ENCODE measurements at places on chromosomes 1 and 21. TPM values are rescaled to one million over a fixed set of nuclear protein-coding genes. Genes with fewer than 3 reads are reported as not detected.

The MXRA8 gene
- 39.0 TPM for total RNA-seq

- no peaks in the 10 kb centered on the region for H3K36me3 ChIP-seq
- no peaks in the 10 kb centered on the region for H3K27me3 ChIP-seq
Observed at GRCh38 chr1:236334893-236335545, 53.3 kb upstream of the ERO1B start.

- no peak for DNase-seq
- H3K27me3 ChIP-seq, result no peaks in the 10 kb centered on the region
- H3K4me3 ChIP-seq, result no peak overlapping the region
- H3K36me3 ChIP-seq, result no peaks in the 10 kb centered on the region
Observed at GRCh38 chr1:30403726-30404125, 319.7 kb downstream of the MATN1 start.

The BARHL2 gene
- 1.9 TPM for total RNA-seq

The WLS gene
- total RNA-seq, result 74.5 TPM

- no peaks in the 10 kb centered on the region for H3K36me3 ChIP-seq
- H3K27me3 ChIP-seq, result no peaks in the 10 kb centered on the region
- H3K27ac ChIP-seq, result no peak overlapping the region
- DNase-seq, result no peak
Observed at GRCh38 chr1:68918563-68918962, 421.7 kb upstream of the DEPDC1 start.

GRCh38 chr1:182869241-182869666 lies 30.1 kb downstream of the DHX9 start:
- H3K36me3 ChIP-seq, result peaks cover 8% of the 10 kb centered on the region
- H3K27me3 ChIP-seq, result no peaks in the 10 kb centered on the region
- no peak overlapping the region for H3K27ac ChIP-seq
- H3K4me1 ChIP-seq, result no peaks in the 10 kb centered on the region

The CFHR1 gene
- not detected for total RNA-seq

The OR2L13 gene
- not detected for total RNA-seq

DNA sequence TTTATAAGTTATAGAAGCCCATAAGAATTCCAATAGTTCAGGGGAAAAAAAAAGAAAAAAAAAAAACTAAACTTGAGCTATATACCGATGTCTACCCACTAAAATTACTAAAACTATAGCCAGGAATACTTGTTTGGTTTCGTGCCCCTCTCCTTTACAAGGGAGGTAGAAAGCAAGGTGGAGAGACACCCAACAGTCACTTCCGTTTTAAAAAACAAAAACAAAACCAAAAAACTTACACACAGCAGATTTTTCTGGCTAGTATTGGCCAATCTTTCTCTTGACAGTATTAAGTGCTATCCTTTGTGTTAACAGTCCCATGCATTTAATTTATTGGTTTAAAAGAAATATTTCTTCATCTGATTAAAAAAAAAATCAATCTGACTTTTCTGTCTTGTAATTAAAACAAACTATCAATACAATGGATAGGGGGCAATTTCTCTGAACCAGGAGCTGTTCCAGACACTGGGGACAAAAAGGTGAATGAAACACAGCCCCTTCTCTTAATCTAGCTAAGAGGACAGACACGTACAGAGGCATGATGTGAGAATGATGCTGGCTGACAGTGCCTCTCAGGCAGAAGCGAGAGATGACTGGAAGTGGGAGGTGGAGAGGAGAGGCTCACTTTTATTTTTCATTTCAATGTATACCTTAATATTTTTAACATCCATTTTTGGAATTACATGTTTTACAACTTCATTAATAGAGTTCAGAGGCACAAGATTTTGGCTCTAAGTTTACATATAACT lies 214.8 kb downstream of the RERE start:
- no peaks in the 10 kb centered on the region for H3K27me3 ChIP-seq
- H3K36me3 ChIP-seq, result no peaks in the 10 kb centered on the region
- no peaks in the 10 kb centered on the region for H3K4me1 ChIP-seq
- no peak overlapping the region for H3K4me3 ChIP-seq
- H3K27ac ChIP-seq, result no peak overlapping the region

GRCh38 chr1:159756397-159756796 lies 24.4 kb upstream of the DUSP23 start:
- H3K27ac ChIP-seq, result no peak overlapping the region
- no peak for DNase-seq
- H3K4me3 ChIP-seq, result no peak overlapping the region
- no peaks in the 10 kb centered on the region for H3K36me3 ChIP-seq
- no peaks in the 10 kb centered on the region for H3K27me3 ChIP-seq

DNA sequence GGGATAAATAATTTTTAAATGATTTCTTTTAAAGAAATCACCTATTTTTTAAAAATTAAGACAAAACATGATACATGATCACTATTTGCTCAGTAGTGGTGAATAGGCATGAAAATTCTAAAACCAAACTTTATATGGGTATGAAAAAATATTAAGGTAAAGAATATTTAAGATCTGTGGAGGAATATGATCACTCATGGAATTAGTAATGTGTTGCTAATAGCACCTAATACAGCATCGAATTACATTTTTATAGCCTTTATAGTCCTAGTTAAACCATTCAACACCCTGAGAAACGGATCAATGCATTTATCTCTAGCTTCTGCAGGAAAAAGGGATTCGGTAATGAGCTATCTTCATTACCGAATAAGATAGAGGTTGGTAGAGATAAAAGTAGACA lies 373.9 kb downstream of the LRRIQ3 start:
- no peak overlapping the region for H3K27ac ChIP-seq
- H3K36me3 ChIP-seq, result no peaks in the 10 kb centered on the region
- no peaks in the 10 kb centered on the region for H3K27me3 ChIP-seq
- H3K4me3 ChIP-seq, result no peak overlapping the region
- no peak for DNase-seq
- no peaks in the 10 kb centered on the region for H3K4me1 ChIP-seq

The PDZK1 gene
- total RNA-seq, result 0.55 TPM

- H3K4me3 ChIP-seq, result peak within 1 kb of the TSS; percentile 65
- no peaks in the 10 kb centered on the region for H3K36me3 ChIP-seq
- H3K27ac ChIP-seq, result peak within 1 kb of the TSS; percentile 96
- DNase-seq, result peak; percentile 80
Observed at GRCh38 chr1:1435106-1435903, at the start of gene VWA1. TSS of gene VWA1 (plus strand) at chr1:1435690. CDS start at chr1:1435749, 59 bp downstream.

DNA sequence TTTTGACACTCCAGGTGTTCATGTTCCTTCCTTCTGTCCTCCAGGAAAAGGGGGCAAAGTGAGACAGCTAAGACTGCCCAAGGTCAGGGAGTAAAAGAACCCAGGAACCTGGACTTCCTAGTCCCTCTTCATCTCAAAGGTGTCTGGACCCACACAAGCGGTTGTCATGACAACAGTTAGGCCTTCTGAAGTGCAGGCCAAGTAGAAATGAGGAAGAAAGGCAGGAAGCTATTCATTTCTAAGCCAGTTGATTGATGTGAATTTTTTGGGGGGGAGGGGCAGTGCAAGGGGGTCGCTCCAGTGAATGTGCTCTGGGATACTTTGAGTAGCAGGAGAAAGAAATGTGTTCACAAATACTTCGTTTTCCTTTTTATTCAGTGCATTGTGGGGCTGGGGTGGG lies 114.3 kb downstream of the NAV1 start:
- DNase-seq, result no peak
- peaks cover 7% of the 10 kb centered on the region for H3K4me1 ChIP-seq
- no peak overlapping the region for H3K27ac ChIP-seq
- H3K27me3 ChIP-seq, result no peaks in the 10 kb centered on the region
- no peak overlapping the region for H3K4me3 ChIP-seq

DNA sequence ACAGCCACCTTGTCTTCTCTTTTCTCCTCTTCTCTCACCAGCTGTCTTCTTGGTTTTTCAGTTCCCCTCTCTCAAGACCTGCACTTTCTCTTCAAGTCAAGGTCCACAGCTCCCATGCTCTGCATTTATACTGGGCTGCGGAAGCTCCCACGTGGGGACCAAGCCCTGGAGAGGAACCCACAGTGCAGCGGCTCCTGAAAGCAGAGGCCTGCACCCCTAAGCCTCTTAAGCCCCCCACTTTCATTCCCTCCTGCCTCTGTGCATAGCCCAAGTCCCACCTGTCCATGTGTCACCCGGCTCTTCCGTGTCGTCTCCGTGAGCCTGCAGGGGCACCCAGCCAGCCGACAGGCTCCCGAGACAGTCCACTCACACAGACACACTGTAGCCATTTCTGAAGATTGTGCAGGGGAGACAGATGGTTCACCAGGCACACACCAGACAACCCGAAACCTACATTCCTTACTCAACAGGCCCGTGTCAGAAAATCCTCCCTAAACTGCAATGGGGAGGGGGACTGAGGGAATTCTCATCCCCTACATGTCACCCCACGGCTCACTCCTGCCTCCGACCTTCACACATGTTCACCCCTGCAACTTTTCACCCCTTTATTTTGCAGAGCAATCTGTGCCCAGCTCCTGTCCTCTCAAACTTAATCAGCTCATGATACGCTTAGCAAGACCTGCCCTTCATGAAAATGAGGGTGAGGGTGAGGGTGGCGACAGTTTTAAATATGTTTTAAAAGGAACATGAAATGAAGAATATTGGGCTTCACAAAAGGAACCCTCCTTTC lies 6.3 kb downstream of the MX2 start:
- DNase-seq, result no peak
- no peak overlapping the region for H3K4me3 ChIP-seq
- H3K4me1 ChIP-seq, result no peaks in the 10 kb centered on the region

The RGS8 gene
- total RNA-seq, result 1.5 TPM

- no peak for DNase-seq
- no peak overlapping the region for H3K27ac ChIP-seq
- H3K27me3 ChIP-seq, result peaks cover 4% of the 10 kb centered on the region
- H3K36me3 ChIP-seq, result no peaks in the 10 kb centered on the region
Observed at GRCh38 chr21:18249672-18250071, 5.0 kb downstream of the CHODL start.

The CAMSAP2 gene
- 15.8 TPM for total RNA-seq

DNA sequence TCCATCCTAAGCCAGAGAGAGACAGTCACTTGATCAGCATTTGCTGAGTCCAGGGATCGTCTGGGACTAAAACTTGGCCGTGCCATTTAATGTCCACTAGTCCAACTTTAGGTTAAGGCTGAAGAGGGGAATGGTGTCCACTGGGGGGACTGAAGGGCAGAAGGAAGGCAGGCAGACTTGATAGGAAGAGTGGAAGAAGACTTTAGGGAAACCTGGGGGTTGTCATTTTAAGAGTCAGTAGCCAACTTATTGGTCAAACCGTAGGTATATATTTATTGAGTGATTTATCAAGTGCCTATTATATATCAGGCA lies 1.3 kb upstream of the LMOD1 start:
- DNase-seq, result no peak
- H3K4me3 ChIP-seq, result no peak overlapping the region
- H3K27ac ChIP-seq, result peak overlapping the region; percentile 74
- no peaks in the 10 kb centered on the region for H3K27me3 ChIP-seq

The CRNN gene
- 0.62 TPM for total RNA-seq

The CIART gene
- 6.9 TPM for total RNA-seq

DNA sequence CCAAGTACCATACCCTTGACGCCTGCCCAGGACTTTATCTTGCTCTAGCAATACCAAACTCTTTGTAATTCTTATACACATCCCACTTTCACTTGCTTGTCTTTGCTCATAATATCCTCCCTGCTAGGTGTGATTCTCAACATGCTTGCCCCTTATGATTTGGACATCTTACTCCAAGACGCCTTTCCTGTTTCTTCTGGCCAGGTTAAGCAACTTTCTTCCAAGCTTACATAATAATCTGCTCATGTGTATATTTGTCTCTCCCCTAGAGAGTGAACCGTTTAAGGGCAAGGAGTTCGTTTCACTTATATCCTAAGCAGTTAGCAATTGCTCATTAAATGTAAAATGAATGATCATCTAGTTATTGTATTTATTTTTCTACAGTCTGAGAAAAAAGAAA lies 21.8 kb downstream of the CRYZL1 start:
- H3K4me3 ChIP-seq, result no peak overlapping the region
- no peaks in the 10 kb centered on the region for H3K36me3 ChIP-seq
- H3K4me1 ChIP-seq, result no peaks in the 10 kb centered on the region

- H3K27me3 ChIP-seq, result no peaks in the 10 kb centered on the region
- H3K36me3 ChIP-seq, result no peaks in the 10 kb centered on the region
- H3K4me3 ChIP-seq, result peak overlapping the region; percentile 45
- H3K4me1 ChIP-seq, result no peaks in the 10 kb centered on the region
- peak overlapping the region; percentile 90 for H3K27ac ChIP-seq
Observed at GRCh38 chr1:175191659-175192058, 917 bp downstream of the KIAA0040 start.

GRCh38 chr1:226662642-226663326 lies 76.3 kb downstream of the ITPKB start:
- no peaks in the 10 kb centered on the region for H3K27me3 ChIP-seq
- peak overlapping the region; percentile 62 for H3K27ac ChIP-seq
- DNase-seq, result peak; percentile 47
- no peak overlapping the region for H3K4me3 ChIP-seq
- H3K36me3 ChIP-seq, result no peaks in the 10 kb centered on the region

- H3K4me3 ChIP-seq, result no peak overlapping the region
- no peaks in the 10 kb centered on the region for H3K27me3 ChIP-seq
- H3K27ac ChIP-seq, result no peak overlapping the region
- no peaks in the 10 kb centered on the region for H3K36me3 ChIP-seq
Observed at GRCh38 chr1:227899820-227900449, 47.8 kb downstream of the WNT9A start.

The C1orf226 gene
- 5.2 TPM for total RNA-seq

The EXTL2 gene
- total RNA-seq, result 17.5 TPM

GRCh38 chr1:85683292-85684025 lies 24.8 kb downstream of the ZNHIT6 start:
- no peak for DNase-seq
- H3K36me3 ChIP-seq, result no peaks in the 10 kb centered on the region
- no peak overlapping the region for H3K27ac ChIP-seq
- H3K4me1 ChIP-seq, result no peaks in the 10 kb centered on the region
- H3K4me3 ChIP-seq, result no peak overlapping the region

DNA sequence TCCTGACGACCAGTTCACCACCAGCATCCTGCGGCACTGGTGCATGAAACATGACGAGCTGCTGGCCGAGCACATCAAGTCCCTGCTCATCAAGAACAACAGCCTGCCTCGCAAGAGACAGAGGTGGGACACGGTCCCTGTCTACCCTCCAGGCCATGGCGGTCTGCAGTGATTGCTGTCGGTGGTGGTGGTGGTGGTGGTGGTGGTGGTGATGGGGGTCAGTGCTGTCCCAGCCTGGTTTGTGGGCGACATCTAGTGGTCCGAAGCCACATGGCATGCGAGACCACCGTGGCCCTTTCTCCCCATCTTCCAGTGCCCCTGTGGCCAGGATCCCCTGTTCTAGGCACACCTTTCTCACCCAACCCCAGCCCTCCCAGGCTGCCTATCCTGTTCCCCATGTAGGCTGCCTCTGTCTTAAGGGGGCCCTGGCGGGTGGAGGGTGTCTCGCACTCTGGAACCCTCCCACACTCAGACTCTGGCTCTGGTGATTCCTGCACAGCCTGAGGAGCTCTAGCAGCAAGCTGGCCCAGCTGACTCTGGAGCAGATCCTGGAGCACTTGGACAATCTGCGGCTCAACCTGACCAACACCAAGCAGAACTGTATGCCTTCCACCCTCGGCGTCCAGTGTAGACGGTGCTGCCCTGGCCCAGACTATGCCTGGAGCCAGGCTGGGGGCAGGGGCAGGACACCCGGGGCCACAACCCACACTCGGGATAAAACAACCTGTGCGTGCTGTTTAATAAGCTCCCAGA lies 3.2 kb upstream of the SLC27A3 start:
- DNase-seq, result no peak
- H3K27me3 ChIP-seq, result no peaks in the 10 kb centered on the region
- H3K4me1 ChIP-seq, result no peaks in the 10 kb centered on the region
- no peak overlapping the region for H3K4me3 ChIP-seq
- no peaks in the 10 kb centered on the region for H3K36me3 ChIP-seq
